ENCODE measurements at places on chromosomes 3 and 15.

DNA sequence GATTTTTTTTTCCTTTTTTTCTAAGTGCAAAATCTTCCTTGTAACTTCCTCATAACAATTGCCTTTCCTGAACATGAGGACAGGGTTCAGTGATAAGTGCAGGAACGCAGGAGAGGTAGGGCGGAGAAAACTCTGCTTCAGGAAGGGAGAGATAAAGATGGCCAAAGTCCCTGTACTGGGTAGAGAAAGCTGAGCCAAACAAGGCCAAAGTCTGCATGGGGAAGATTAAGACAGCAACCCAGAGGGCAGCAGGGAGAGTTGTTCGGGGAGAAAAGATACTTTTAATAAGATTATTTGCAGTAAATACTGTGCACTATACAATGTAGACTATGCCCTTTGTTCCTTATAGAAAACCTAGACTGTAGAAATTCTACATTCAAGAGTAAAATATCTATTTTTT, 55.4 kb upstream of the LRRFIP2 start:
- DNase-seq: no peak

GRCh38 chr15:74783072-74783807, 1.4 kb downstream of the CSK start:
- no peak for DNase-seq

DNA sequence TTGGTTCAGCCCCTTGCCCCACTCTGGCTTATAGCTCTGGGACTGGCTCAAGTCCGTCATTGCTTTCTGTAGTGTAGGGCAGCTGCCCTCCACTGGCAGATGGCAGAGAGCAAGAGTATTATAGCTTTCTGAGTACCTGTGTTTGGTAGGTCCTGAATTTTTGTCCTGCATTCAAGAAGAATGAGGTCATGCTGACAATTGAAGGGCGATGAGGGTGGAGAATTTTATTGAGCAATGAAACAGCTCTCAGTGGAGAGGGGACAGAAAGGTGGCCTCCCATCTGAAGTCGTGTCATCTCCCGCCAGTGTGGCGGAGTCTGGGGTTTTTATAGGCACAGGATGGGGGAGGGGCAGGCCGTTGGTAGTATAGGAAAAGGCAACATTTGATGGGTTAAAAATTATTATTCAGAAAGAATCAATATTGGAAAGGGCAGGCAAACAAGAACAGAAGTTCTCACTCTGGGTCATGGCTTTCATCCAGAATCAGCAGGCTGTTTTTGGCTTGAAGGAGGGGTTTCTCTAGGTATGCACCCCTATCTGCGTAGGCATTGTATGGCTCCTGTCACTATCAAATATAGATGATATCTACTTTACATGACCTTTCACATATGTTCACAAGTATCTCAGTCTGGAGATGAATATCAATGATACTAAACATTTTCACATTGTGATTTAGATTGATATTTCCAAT, 1239.7 kb upstream of the ALCAM start:
- DNase-seq: no peak

- no peak for DNase-seq
Measured at GRCh38 chr3:61927332-61927731, 366.0 kb downstream of the PTPRG start.

GRCh38 chr15:75776065-75776423, 63.4 kb upstream of the CSPG4 start:
- no peak for DNase-seq
